ENCODE measurements at places on chromosomes 3 and 15.

- no peak for DNase-seq
These were observed 32.1 kb downstream of the ILDR1 start for GRCh38 chr3:121989943-121990342.

GRCh38 chr3:16028604-16029003 is 145.9 kb upstream of the GALNT15 start:
- no peak for DNase-seq

- no peak for DNase-seq
These were observed 453.9 kb downstream of the SQOR start for GRCh38 chr15:46088486-46089445.

GRCh38 chr3:172222478-172223071 is 183.2 kb downstream of the FNDC3B start:
- DNase-seq: no peak

DNA sequence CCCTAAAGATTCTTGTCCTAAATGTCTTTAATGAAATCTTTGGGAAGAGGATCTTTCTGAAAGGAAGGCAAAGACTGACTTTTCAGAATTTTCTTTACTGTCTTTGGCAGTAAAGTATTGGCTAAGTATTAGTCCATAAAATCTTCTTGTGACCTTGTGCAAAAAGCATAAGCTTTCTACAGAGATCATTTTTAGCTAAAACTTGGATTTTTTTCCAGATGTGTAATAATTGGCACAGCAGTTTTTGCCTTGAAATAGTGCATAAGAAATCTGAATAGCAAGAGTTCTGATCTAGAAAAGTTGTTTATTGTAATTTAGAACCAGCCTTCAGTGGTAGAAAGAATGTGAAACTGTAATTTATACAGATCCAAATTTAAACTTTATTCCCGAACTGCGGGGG is 122.8 kb upstream of the CGNL1 start:
- DNase-seq: no peak

DNA sequence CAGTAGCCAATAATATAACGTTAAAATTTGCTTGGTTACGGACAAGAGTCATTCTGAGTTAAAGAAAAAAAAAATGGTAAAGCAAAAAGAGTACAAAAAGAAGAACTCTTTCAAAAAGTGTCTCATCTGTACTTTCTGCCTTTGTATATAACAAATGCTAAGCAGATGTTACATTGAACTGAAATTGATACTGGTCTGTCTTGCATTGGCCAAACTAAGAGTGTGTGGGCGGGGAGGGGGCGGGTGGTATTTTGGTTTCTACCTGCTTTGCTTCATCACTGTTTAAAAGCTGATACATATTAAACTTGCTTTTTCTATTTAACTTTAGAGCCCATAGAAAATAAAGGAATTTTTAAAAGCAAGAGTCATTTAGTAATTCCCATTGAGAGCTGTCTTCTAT is 215.0 kb upstream of the THBS1 start:
- DNase-seq: no peak

DNA sequence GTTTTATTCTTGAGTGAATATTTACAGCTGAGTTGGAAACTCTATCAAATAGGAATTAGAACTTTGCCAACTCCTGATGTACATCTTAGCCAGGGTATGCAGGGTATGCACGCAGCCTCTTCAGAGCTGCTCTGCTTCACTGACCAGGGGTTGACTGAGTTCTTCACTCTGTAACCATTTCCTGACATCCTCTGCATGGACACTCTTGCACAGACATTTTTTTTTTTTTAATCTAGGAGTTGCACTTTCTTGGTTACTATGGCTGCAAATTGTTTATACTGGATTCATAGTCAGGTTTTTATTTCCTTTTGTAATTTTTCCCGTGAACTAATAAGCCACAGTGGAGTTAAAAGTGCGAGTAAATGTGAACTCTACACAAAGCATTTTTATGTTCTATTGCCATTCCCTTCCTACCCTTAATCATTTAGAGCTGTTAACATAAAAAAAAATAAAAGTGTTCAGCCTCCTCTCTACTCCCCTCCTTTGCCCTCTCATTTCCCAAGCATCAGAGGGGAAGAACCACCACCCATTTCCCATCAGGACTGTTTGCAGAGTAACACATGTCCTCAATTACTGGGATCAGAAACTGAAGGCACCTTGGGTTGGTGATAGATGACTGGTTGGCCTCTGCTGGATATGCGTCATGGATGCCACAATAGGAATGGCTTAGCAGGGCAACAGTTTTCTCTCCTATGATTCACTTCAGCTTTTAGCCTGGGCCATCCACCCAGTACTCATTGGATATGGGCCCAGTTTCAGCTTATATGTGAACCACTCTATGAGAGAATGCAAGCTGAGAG is 54.0 kb downstream of the DUT start:
- DNase-seq: no peak
